ENCODE measurements at places on chromosomes 2 and 18.

DNA sequence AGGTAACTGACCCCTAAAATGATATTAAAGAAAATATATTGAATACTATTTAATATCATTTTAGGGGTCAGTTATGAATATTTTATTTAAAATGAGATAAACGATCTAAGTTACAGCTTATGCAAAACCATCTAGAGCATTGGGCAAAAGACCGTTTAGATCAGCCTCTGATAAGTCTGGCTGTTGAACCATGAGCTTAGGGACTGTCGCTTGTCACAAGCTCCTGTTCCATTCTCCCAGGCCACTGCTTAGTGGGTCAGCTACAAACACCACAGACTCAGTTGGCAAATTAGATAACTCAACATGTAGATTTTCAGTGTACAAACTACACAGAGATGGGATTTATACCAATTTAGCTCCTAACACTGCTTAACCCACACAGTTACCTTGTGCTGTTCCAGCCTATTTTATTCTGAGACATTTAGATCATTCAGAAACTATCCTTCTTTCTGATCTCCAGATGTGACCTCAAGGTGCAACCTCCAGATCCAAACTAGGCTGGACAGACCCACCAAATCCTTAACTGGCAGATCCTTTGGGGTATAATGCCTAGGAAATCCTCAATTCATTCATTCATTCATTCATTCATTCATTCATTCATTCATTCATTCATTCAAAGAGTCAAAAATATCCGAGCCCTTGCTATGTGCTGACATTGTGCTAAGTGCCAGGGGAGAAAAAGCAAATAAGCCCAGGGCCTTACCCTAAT lies 82.8 kb downstream of the HRH4 start:
- DNase-seq: no peak

DNA sequence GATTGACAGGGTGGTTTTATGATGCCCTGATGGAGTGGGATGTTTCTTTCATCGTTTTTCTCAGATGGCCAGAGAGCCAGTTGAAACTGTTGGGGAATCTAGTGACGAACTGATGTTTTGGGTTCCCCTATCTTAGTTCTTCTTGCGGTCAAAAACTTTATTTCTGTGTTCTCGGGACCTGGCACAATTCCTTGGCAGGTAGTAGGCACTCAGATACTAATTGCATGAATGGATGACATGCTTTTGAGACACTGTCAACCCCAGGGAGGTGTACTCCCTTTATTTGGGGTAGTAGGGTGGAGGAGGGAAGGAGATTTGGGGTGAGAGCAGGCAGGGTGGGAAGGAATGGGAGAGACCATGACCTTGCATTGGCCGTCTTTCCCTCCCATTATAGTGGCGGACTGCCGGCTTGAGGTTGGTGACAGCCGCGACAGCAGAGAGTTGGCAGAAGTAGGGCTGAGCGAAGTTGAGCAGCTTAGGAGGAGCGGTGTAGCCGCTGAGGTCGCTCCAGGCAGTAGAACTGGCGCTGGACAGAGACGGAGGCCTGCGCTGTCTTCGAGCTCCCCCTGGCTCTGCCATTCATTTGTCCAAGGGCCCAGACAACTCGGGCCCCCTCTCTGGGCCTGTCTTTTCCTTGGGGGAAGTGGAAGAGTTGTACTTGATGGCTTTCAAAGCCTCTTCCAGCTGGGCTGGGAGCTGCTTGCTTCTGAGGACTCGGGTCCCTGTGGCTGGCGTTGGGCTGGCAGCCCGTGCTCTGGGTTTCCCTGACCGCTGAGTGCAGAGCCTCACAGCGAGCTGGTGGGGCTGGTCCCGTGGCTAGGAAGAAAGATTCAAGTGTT lies 2.6 kb downstream of the TET3 start:
- peak; percentile 37 for DNase-seq

DNA sequence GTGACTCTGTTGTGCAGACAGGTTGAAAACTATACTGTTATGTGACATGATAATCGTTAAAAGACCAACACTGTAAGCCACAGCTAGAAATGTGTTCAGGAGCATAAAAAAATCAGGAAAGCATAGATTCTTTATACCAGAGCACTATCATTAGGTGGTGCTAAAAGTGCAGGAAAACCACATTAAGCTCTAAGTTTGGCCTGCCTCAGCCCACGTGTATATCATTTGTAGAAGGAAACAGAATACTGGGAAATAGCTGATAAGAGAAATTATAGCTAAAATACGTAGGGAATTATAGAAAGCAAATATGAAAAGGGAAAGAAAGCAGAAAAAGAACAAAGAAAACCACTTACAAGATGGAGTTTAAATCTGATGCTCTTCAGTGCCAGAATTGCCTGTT lies 26.5 kb upstream of the C2orf74 start:
- no peak for DNase-seq

- no peak for DNase-seq
Observed at GRCh38 chr2:172996387-172996961, 79.2 kb upstream of the MAP3K20 start.
